ENCODE measurements at places on chromosomes 11 and 22.
A peak's percentile ranks its signal among the peaks of the same experiment; 100 is the strongest.

GRCh38 chr22:36166518-36167220 lies 6.1 kb upstream of the APOL3 start:
- DNase-seq: no peak

GRCh38 chr11:85884581-85885021 lies 29.4 kb downstream of the CCDC83 start:
- DNase-seq: no peak

DNA sequence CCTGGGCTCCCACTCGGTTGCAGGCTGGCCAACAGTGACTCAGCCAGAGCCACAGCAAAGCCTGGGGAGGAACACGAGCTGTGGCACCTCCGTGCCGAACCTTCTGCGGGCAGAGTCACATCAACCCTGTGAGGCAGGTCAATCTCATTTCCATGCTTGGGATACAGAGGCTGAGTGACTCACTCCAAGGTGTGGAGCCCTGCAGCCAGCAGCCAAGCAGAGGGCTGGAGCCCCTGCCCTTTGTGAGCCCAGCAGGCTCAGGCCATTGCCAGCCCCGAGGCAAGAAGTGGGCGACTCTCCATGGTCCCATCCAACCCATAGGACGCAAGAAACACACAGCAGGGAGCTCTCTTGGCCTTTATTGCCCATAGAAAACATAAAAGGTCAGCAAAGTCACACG lies 21.4 kb downstream of the CSNK1E start:
- DNase-seq: no peak

DNA sequence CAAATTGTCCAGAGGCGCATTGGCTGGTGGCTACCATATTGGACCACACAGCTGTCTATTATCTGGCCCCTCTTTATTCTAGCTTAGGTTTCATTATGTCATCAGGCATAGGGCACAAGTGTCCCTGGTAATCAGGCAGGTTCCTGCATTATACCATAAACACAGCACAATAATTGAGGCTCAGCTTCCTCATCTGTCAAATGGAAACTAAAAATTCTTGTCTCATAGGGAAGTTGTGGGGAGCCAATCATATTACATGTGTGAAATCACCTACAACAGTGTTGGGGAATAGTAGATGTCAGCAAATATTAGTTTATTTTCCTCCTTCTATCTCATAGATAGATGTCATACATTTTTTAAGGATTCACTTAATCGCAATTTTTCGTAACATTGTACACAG lies 231.0 kb upstream of the SORL1-AS1 start:
- no peak for DNase-seq

DNA sequence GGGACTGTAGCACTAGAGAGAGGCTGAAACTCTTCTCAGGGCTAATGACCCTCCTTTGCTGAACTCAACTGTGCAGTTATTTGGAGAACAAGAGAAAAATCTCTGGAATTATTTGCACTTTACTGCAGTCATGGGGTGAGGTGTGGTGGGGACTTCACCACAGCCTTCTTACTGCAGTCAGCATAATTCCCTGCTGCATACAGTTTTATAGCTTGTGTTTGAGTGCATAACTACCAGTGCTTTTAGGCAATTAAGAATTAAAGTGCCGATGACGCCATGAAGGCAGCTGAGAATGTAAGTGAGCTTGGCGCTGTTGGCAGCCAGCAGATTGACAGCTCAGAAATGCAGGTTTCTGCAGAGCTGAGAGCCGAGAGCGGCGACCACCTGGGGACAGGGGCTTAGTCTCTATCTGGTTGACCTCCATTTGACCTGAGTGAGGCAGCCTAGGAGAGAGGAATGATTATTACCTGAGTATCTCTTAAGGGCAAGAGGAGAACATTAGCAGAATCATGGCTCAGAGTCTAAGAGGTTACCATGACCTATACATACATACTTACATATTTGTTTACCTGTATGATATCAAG lies 830.0 kb downstream of the NTM start:
- no peak for DNase-seq

DNA sequence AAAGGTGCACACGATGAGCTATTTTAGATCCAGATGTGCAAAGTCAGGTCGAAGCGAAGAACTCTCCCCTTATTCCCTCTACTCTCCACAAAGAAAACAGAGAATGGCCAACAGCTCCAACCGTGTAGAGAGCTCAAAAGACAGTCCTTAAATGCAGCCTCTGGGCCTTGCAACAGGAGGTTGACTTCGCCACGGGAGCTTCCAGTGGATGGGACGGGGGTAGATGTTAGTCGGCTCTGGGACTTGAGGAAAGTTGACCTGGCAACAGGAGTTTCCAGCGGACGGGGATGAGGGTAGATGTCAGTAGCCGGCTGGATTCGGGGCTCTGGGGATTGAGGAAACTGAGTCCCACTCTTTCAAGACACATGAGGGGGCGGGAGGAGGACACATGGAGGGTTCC lies 450.4 kb downstream of the BRD1 start:
- DNase-seq: no peak

DNA sequence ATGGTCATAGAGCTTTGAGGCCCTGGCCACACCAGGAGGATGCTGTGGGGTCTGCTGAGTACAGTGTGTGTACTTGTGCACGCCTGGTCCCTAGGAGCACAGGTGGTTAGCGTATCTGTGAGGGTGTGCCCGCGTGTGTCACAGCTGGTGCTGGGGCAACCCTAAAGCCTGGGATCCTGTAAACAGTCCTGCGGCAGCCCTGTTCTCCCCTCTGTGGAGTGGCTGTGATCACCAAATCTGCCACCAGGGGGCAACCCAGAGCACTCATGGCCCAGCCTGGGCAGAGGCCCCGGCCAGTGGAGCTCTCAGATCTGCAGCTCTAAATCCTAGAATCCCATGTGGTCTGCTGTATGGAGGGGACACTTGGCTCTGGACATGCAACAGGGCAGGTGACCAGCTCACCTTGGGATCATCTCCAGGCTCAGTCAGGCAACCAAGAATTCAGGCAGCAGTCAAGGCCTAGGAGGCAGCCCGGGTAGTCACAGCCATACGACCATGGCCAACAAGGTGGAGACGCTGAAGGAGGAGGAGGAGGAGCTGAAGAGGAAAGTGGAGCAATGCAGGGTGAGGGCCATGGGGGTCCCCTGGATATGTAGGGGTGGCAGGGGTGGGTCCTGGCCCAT lies 3.9 kb downstream of the SH3BP1 start:
- DNase-seq: peak; percentile 49

DNA sequence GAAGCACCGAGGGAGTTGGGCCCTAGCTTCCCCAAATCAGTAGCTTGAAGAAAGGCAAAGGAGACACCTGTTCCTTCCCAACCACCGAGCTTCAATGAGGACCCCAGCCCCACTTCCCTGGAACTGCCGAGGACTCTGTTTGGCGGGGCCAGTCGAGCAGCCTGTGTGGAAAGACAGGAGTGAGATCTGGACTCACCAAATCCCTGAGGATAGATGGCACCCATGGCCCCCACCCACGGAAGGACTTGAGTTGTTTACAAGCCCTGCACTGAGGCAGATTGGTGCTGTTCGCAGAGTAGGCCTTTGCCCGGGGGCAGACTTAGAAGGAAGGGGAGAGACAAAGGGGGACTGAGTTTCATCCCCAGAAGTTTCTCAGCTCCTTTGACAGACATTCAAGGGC lies 64.6 kb downstream of the FEZ1 start:
- no peak for DNase-seq

DNA sequence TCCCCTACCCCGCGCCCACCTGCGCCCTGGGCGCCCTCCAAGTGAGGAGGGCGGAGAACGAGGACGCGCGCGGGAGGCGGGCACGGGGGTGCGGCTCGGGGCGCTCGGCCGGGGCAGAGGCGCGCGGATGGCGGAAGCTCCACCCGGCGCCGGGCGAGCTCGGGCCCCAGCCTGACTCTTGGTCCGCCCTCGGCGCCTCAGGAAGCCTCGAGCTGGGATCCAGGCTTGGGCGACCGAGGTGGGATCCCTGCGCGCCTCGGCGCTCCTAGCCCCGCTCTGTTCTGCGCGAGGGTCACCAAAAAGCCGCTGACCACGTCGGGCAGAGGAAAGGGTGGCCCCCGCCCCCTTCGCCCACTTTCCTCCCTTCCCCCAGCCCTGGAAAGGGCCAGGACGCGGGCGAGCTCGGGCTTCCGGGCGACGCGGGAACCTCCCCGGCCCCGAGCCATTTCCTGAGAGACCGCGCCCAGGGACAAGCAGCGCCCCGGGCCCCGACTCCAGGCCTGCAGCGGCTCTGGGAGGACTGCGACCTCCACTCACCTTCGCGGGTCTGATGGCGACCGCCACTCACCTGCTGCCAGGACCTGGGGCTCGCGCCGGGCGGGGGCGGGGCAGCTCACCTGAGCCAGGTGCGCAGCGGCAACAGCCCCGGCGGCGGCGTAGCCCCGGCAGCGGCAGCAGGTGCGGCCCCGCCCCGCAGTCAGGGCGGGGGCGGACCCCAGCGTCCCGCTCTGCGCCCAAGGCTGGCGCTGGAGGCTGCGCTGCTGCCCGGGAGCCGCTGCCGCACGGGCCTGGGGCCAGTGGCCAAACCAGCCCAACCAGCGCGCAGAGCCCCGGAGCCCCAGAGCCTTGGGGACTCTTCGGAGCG lies 2.2 kb upstream of the SIGIRR start:
- no peak for DNase-seq

DNA sequence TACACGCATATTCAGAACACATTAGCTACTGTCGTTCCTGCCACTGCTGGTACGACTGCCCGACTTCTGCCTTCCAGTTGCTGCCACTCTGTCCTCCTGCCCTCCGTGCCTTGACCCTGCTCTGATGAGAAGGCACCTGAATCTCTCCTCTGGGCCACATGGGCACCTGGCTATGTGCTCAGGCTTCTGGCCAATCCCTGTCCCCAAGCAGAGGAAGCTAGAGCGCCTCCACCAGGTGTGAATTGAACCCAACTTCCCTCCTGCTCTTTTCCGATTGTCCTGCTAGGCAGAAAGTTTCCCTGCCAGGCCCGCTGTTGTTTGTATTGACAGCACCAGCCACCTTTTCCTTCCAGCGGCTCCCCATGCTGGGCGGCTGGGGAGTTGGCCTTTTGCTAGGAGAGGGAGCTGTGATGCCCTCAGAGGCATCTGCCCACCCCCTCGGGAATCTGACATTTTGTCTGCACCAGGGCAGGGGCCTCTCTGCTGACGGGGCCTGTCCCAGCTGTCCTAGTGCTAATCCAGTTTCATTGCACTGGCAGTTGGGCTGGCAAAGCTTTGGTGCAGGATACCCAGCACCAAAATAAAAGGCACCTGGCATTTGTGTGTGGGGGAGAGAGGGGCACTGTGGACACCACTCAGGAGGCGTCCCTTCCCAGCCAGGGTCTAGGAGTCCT lies 118.0 kb downstream of the GRIK4 start:
- DNase-seq: no peak

DNA sequence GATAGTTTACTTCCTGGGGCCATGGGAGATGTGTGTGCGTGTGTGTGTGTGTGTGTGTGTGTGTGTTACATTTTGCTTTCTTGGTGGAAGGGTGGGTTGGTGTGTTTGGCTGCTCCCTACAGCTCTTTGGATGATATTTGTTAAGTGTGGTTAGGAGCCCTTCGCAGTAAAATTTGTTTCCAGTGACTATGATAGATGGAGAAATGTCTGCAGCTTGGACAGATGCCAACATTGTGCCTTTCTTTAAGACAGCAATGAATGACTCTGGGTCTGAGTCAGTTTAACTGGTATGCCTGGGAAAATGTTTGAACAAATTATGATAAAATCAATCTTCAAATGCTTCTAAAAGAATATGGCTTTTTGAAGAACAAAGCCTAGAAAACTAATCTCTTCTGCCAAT lies 102.7 kb upstream of the TRPC6 start:
- no peak for DNase-seq

DNA sequence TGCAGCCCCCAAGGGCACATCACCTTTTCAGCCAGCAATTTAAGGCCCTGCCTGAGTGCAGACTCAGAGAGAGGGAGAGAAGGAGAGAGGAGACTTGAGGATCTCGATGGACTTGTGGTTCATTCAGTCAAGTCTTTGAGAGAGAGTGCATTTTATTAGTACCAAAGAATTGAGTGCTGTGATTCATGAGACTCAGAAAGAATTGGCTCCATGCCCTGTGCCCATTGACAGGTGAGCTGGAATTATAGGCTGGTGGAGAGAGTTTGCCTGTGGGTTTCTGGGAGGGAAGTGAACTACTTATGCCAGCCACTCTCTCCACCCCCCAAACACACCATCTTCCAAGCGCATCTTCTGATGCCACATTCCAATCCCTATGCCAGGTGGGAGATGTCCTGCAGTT lies 236.8 kb downstream of the MN1 start:
- no peak for DNase-seq

DNA sequence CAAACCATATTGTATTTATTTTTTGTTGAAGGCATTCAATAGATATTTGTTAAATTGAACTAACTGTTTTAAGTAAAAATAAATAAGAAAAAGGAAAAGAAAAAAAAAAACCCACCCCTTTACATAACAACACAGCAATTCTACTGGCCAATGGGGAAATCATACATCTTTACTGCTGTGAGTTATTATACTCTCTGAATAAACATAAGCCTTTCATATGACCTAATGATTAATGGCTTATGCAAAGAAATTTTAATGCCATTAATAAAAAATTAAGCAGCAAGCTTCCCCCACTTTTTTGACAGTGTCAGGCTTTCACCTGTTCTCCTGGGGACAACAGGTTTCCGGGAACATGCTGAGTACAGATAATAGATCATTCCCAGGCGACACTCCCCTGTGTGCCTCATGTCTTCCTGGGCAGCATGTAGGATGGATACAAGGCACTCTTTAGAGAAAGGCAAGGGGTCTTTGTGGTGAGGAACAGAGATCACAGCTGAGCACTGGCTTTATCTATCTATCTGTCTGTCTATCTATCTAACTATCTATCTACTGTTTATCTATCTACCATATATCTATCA lies 676.0 kb downstream of the NTM start:
- DNase-seq: no peak

DNA sequence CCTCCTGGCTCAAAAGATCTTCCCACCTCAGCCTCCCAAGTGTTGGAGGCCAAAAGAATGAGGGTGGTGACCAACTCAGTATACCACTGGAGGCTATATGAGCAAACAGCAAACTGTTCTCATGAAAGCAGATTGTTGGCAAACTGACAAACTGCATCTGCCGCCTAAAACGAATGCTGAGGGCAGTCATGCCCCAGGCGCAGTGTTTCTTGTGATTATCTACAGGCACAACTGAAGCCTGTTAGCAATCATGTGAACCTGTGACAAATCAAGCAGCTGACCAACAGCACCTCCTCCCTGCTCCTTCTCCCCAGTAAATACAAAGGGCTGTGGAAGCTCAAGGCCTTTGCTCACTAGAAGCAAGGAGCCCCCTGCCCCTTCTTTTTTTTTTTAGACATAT lies 47.8 kb downstream of the BTBD10 start:
- no peak for DNase-seq

GRCh38 chr22:22787786-22788459 lies 99.7 kb upstream of the IGLL5 start:
- no peak for DNase-seq

DNA sequence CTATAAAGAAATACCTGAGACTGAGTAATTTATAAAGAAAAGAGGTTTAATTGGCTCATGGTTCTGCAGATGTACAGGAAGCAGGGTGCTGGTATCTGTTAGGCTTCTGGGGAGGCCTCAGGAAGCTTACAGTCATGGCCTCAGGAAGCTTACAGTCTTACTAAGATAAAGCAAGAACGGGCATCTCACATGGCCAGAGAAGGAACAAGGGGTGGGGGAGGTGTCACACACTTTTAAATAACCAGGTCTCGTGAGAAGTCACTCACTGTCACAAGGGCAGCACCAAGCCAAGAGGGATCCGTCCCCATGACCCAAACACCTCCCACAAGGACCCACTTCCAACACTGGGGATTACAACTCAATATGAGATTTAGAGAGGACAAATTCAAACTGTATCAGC lies 192.8 kb upstream of the B3GAT1 start:
- no peak for DNase-seq

Measured in GOT3 (cell line).